Muscle of back (tissue), 13 donors: ENCODE measurements at places on chromosomes 4 and X.

DNA sequence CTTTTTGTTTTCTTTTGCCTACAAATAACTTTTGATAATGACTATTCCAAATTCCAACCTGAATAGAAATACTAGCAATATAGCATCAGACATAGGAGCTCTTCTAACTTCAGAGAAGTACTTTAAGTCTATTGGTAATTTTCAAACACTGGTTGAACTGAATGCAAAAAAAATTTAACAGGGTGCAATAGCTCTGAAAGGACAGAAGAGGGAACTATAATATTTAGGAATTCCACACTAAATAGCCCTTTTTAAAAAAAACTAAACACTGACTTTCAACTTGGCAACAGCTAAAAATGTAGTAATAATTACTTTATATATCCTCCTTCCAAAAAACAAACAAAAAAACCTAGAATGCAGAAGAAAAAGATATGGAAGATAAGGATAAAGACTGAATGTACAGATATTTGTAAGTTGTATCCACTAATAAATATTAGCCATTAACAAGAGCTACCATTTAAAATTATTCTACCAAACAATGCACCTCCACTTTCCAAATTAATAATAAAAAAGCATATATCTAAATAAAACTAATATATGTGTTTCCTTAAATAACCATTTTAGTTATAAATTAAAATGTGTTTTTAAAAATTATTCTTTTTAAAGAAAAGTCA is 81.4 kb downstream of the FBXW7 start:
- DNase-seq = peak; percentile 15

GRCh38 chr4:78777576-78777940 is 1.4 kb downstream of the BMP2K start:
- DNase-seq = no peak

- DNase-seq = no peak
Measured at GRCh38 chrX:79290596-79290995, 76.5 kb downstream of the ITM2A start.

DNA sequence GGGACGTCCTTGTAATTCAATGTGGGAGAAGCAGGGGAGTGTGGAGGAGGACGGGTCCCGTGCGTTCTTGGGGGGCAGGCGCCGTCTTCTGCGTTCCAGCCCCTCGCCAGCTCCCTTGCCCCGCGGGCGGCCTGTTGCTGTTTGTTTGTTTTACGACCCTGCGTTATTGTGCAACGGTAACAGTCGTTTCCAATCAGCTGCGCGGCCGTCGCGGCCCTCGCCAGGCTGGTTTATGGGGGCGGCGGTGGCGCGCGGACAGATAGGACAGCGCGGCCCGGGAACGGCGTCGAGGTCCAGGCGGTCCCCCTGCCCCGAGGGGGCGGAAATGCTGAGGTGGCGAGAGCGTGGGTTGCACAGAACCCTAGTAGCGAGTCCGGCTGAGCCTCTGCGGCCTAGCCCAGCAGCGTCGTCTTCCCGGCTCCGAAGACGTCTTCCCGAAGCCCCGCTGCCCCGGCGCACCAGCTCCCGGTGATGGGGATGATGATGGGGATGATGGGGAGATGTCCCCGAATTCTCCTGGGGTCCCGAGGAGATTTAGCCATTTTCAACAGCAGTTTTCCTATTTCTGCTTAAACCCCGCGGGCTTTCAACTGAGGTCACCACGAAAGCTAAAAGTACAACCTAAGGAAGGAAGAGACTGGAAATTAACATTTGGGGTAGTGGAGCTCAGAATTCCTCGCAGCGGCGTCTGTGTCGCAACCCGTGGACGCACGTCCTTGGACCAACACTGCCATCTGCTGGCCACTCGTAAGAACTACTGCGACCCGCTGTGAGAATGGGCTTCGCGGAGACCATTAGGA is 4.8 kb downstream of the PDGFRA start:
- DNase-seq = peak; percentile 78

DNA sequence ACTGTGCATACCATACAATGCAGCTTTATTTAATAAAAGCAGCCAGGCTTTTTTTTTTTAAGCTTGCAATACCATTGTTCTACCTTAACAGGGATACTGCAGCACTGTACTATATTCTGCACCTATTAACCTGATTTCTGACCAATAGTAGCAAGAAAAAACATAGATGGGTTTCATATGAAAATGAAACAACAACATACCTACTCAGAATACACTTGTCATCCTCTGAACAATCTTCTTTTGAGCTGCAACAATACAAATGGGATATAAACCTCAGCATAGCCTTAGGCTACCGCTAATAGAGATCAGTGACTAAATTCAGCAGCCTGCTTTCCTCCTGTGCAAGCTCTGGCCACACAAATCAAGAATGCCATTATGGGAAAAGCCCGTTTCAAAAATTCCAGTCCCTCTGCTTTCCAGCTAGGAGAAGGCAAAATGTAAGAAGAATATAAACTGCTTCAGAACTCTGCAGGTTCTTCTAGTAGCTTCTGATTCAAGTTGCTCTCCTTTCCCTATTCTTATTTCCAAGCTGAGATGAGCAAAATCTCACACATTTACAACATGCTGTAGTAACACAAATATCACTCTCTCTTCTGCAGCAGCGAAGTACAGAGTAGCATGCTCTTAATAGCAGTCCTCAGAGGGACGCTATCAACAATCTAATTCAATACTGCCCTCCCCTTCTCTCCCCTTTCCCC is 143.4 kb downstream of the KLHL13 start:
- no peak for DNase-seq

- peak; percentile 3 for DNase-seq
Measured at GRCh38 chr4:162475246-162475645, 311.4 kb upstream of the FSTL5 start.

DNA sequence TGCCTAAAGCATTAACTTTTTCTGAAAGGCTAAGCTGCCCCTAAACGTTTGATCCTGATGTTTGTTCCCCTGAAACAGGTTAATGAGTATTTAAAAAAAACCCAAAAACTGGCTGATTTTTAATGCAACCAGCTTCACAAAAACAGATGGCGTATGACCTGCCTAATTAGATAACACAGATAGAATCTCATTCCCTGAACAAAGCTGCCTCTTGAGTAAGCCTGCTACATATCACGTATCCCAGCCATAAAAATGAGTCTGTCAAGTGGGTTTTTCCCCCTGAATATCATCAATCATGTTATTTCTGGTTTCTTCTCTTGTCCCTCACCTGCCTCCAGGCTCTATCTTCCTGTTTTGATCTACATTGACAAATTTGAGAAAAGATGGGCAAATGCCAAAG is 154.2 kb upstream of the FAM9B start:
- DNase-seq = no peak

DNA sequence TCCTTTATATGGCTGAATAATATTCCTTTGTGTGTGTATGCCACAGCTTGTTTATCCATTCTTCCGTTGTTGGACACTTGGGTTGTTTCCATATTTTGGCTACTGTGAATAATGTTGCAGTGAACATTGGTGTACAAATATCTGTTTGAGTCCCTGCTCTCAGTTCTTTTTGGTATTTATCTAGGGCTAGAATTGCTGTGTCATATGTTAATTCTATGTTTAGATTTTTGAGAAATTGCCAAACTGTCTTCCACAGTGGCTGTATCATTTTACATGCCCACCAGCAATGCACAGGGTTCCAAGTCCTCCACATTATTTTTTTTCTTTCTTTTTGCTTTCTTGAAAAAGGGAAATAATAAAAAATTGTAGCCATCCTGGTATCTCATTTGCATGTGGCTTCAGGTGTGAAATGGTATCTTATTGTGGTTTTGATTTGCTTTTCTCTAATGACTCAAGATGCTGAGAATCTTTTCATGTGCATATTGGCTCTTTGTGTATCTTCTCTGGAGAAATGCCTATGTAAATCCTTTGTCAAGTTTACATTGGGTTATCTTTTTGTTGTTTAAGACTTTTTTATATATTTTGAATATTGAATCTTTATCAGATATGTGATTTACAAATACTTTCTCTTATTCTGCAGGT is 129.7 kb downstream of the RAPGEF2 start:
- DNase-seq = no peak

- no peak for DNase-seq
Measured at GRCh38 chrX:137278825-137279224, 245.0 kb upstream of the GPR101 start.

- no peak for DNase-seq
Measured at GRCh38 chr4:6208416-6208815, 8.1 kb upstream of the JAKMIP1 start.
